Stimulated activated CD8-positive, alpha-beta memory T cell treated with anti-CD3 and anti-CD28 coated beads, Interleukin-4, amount 100 ng/mL, for 1 hour (primary cell): ENCODE measurements at places on chromosomes 2 and 18.

GRCh38 chr2:10191554-10191953 is 69.0 kb downstream of the RRM2 start:
- no peak for DNase-seq

DNA sequence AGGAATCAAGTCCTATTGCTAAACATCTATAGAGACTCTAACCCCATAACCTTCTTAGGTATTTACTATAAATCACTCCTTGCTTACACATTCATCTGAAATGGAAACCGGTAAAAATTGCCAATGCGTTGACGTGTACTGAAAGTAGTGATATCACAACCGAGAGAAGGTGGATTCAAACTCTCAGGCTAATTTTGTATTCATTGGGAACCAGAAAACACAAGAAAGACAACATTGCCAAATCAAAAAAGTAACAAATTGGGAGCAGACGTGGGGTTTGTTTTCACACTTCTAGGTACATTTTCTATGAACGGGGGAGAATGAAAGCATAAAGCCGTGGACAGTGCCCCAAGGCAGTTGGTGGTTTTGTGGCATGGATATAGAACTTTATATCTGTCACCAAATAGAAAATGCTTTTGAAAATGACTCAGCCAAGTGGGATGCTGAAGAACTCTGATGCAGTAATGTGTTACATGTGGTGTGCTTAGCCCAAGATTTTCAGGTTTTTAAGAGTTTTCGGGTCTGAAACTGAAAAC is 155.1 kb upstream of the RASGRP3 start:
- DNase-seq: no peak

DNA sequence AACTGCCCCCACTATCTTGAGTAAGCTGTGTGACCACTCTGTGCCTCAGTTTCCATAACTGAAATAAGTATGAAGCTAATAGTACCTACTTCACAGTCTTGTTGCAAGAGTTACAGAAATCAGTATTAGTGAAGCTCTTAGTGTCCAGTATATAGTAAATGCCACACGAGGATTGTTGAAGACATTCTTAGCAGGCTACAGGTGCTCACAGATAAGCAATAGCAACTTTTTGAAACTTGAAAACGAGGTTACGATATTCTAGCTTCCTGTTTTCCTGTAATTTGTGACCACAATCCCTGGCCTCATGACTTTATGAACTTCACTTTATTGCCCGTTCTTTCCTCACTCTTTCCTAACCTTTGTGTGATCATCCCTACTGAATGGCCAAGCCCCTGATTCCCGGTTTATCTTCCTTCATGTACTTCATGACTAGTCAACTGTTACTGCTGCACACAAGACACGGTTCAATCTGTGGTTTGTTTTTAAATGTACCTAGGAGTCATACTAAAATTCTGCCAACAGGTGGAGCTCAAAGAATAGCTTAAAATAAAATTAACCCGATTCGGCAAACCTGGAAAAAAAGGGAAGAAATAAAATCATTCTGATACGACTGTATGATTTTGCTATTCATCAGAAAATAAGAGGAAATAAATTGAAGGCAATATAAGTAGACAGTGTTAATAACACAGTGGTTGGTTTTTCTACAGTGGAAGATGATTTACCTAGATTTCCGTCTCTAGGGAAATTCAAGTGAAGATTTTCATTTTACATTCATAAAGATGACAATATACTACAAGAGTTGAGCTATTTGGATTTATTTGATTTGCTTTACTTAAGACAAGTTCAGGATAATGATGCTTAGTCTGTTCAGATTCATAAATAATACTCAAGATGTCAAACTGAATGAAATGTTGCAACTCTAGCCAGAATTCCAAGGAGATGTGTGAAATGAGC is 38.1 kb upstream of the STAT1 start:
- DNase-seq: no peak

- DNase-seq: no peak
Observed at GRCh38 chr2:193303464-193303863, 1108.7 kb upstream of the TMEFF2 start.

DNA sequence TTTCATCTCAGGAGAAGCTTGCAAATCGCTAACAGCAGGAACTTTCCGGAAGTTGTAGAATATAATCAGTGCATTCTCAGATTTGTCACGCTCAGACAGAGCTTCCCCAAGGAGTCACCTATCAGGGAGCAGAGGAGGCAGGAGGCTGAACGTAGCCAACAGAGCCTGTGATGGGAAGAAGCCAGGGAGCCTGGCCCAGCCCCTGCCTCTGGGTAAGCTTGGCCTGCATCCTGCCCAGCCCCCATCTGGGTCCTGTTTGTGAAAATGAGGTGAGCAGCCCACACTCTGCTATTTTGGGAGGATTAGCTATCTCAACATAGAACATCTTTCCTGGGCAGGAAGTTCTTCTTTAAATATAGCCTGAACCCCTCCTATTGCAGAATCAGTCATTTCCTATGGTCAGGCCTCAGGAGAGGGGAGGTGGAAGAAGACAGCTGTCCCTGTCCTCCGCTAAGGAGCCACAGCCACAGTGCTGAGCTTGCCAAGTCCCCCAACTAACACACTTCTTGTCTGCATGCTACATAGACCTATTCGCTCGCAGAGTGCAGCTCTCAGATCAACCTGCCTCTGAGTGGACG is 19.2 kb upstream of the PKDCC start:
- DNase-seq: no peak

DNA sequence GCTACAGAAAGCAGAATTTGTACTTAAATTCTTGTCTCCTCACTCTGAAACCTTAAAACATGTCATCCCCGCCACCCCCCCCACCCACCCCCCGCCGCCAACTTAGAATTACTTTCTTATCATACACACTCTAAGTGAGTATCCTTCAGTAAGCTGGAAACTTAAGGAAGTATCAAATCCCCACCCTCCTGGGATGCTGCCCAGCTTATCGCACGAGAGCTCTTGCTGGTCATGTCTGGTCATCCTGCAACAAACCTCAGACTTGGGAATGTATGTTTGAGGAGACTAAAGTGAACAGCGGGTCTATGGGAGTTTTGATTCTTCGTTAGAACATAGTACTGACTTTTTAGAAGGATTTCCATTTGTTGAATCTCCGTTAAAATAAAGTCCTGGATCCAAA is 203.3 kb downstream of the PTGR3 start:
- DNase-seq: no peak

DNA sequence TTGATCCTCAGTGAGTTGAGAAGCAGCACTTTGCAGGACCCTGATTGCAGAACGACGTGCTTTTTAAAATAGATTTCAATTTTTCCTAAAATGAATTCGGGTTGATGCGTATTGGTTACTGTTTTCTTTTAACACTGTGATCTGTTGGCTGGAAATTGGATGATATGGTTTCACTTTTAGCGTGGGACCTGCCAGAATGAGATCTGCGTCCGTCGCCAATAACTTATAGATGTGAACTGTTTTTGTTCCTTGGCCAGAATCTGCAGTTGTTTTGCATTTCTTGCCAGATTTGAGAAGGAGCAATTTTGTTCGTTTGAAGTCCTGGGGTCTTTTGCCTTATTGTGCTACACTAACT is 703 bp downstream of the UGGT1 start:
- DNase-seq: no peak

DNA sequence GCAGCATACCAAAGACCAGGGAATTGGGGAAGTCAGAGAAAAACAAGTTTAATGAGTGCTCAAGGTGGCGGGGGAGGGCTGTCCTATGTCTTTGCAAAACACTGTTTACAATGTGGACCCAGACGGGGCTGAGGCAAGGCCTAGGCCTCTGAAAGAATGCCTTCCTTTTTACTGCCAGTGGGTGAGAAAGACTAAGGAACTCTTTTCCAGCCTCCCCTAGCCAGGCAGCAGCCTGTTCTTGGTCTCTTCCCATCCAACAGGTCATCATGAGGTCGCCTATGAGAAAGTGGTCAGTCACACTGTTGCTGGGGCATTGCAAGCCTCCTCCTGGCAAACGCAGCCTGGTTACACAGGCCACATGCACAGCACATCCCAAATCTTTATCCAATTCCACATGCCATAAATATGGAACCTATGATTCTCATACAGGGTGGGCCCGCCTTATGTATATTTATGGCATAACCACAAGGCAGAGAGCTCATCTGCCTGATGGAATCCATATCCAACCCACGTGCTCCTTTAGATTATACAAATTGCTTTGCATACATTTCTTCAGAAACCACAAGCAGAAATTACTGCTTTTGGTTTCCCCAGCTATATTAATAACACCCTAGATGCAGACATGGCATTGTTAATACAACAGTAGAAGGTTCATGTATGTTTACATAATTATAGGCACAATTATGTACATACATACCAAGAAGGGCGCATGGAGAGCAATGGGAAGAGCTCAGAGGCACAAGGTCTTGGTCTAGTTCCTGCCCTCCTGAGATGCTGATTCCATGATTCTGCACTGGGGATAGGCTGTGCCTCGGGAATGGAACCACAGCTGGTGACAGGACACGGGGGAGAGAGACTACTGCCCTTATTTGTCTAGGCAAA is 48.6 kb downstream of the NRP2 start:
- no peak for DNase-seq

DNA sequence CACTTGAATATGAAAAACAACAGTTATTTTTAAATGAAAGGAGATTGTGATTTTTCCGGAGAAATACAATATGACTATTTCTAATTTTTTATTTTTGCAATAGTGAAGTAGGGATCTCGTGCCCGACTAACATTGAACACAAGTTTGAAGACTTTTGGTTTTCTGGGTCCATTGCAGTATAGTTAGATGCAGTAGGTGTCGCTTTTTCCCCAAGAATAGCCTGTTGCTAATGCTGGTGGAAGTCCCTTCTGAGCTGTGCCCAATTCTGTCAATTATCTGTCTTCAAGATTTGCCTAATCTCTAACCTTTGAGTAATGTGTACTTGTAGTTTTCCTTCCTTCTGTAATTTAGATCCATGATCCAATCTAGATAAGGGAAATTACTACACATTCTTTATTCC is 36.5 kb downstream of the SEMA4F start:
- no peak for DNase-seq

GRCh38 chr2:149132339-149132738 is 93.8 kb downstream of the LYPD6B start:
- no peak for DNase-seq

DNA sequence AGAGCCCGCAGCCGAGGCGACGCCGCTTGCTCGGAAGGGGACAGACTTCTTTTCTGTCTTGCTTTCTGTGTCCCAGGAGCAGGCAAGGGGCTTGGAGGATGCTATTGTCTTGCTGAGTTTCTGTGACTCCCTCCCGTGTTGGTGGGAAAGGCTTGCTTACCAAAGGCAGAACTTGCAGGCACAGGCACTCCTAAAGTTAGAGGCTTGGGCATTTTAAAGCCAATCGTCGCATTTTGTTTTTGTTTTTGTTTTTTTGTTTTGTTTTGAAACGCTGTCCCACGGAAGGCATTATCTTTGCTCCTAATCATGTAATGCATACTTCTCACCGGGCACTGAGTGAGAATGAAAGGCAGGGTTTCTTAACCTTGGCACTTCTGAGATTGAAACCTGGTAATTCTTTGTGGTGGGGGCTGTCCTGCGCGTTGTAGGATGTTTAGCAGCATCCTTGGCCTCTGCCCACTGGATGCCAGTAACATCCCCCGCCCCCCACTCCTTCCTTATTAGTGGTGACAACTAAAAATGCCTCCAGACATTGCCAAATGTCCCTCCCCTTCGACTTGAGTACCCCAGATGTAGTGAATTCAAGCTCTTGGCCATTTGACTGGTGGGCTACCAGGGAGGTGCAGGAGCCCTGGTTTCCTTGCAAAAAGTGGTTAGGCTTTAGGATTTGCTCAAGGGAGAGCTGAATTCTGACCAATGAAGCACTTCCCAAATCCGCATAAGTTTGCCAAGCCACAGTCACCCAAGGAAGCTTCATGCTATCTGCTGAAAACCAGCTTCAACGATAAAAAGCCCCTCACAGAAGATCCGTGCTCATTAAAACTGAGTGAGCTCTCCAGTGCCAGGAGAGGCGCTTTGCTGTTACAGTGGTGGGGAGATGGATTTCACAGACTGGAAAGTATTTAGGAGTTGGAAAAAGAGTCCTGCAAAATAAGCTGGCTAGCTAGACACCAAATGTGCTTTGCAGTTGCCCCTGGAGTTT is 1.2 kb downstream of the ANTXR1 start:
- DNase-seq: no peak
